Hair follicle dermal papilla cell (primary cell): ENCODE measurements at places on chromosomes 7 and 10. TPM values are rescaled to one million over a fixed set of nuclear protein-coding genes. Genes with fewer than 3 reads are reported as not detected.

Gene GDF2
- not detected in 2 replicates for total RNA-seq

Gene PLAC9
- total RNA-seq = 17.2 and 21.5 TPM in 2 replicates

Gene ACHE
- total RNA-seq = 0.49 TPM in 2 replicates

Gene SLC18A3
- total RNA-seq = not detected in 2 replicates

Gene LIMK1
- 47.1 and 51.2 TPM in 2 replicates for total RNA-seq

Gene CRPPA
- 2.1 and 2.9 TPM in 2 replicates for total RNA-seq
